Activated CD8-positive, alpha-beta memory T cell treated with anti-CD3 and anti-CD28 coated beads for 1 hour (primary cell): ENCODE measurements at places on chromosomes 5 and 9.

- no peak for DNase-seq
Observed at GRCh38 chr5:174799121-174799520, 74.7 kb downstream of the MSX2 start.

DNA sequence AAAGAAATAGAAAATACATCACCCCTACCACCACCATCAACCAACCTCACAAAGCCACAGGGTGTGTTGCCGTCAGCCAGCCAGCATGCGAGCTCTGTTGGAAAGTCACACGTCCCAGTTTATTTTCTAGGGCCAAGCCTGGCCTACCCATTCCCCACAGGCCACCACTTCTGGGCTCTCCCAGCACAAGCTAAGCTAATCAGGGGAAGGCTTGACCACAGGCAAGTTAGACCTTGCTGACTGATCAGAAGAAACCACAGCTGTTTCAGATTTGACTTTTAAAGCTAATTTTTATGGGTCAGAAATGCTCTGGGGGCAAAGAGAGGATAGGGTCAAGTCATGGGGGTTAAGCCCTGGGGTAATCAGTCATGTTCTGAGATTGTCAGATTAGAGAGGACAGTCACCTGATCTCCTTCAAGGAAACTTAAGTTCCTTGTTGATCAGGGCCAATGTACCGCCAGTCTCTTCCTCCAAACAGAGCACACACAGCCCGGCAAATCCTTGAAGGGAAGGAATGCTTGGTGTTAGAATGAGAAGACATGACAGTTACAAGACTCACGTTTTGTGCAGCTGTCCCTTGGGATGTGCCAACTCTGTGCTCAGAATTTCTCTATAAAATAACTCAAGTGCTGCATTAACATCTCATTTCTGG, 7.6 kb downstream of the SHB start:
- DNase-seq, result no peak

- no peak for DNase-seq
Observed at GRCh38 chr9:134630861-134631260, 10.7 kb upstream of the COL5A1 start.

DNA sequence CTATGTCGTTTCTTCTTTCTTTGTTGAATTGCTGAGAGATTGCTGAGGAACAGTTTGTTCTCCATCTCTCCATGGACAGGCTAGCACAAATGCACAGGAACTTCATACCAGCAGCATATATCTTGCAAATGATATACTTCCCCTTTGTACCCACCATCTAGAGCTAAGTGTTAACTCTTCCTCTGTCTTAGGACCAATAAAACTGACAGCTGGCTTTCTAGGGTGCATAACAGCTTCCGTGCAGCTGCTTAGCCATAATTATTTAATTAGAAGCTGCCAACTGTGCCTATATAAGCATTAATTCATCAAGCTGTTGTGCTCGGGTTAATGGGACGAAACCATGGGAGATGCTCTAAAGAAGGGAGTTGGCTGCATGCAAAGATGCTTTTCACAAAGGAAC, 38.7 kb downstream of the KCTD16 start:
- DNase-seq, result no peak

GRCh38 chr9:20023961-20024571, 235.2 kb upstream of the SLC24A2 start:
- DNase-seq, result no peak

DNA sequence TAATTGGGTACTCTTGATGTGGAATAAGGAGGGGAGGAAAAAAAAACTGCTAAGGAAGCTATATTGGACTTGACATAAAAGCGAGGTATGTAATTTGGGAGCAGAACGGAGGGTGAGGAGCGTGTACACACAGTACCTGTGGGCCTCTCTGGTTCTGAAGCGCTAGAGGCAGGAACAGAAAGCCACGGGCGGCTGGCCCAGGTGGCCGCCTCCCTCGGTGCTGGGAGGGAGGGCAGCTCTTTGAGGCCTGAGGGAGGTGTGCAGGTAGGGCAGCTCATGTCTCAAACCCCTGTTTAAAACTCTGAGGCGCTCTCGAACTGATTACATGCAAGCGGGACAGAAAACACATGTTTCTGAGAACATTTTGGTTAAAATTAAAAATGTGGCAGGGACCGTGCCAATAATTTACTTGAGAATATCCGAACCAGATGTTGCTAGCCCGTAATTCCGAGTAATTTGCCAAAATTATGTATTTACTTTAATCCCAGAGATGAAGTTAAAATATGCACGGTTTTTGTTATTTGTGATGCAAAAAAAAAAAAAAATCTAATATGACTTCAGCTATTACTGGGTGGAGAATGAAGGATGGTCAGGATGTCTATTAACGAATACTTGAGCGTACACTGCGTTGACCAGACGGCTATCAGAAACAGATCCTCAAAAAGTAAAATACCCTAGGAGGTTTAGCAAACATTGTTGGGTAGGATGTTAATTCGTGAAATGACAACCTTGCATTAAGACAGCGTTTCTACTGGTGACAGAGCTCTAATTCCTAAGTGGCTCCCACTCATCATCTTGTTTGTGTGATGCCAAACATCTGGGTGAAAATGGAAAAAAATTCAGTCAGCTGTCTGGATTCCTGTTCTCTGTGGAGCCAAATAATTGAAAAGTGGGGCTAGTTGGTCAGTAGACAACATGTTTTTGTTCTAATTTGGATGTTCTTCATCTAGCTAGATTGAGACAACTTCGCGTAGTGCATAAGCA, 24.4 kb upstream of the STC2 start:
- no peak for DNase-seq

- DNase-seq, result no peak
Observed at GRCh38 chr5:80825786-80826460, 134.2 kb upstream of the RASGRF2 start.

DNA sequence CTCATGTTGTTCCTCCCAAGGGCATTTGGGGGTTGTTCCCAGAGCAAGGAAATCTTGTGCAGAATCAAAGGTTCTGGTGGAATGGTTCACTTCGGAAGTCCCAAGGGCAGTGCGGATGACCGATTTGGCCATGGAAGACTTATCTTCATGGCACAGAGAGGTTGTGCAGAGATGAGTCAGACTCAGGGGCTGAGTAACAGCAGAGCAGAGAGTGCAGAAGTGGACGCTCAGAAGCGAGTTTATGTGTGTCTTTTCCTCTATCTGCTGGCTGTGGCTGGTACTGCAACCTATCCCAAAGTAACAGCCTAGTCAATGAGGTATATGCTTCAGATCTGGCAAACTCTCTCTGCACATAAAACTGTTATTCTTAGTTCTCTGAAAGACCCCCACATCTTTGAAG, 118.1 kb downstream of the DPYSL3 start:
- no peak for DNase-seq

- DNase-seq, result no peak
Observed at GRCh38 chr5:155564541-155564940, 551.0 kb downstream of the KIF4B start.

- DNase-seq, result no peak
Observed at GRCh38 chr5:61420016-61420415, 88.0 kb downstream of the ZSWIM6 start.

DNA sequence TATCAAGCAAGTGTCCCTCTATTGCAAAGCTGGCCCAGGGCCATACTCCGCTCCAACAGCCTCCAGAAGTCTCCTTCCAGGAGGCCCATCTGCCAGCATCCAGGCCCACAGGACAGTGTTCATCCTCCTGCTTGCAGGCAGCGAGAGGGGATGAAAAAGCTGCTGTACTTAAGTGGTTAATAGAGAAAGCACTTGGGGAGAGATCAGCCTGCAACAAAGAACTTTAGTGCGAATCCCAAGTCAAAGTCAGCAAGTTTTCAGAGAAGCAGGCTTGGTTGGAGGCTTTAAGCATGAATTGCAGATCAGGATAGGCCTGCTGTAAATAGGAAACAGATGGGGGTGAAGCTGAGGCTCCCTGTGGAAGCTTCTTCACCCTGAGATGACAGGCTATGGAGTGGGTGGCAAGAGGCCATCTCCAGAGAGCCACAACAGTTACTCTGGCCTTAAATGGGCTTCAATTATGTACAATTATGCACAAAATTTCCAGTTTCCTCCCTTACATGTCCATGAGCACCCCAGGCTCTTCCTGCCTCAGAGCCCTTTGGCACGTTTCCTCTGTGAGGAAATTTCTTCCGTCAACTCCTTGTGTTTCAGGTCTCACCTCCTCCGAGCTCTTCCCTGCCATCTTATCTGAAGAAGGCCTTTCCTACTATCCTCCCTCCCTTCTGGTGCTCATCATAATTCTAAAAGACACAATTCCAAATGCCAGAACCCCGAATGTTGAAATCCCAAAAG, 98.0 kb upstream of the NR3C1 start:
- no peak for DNase-seq

DNA sequence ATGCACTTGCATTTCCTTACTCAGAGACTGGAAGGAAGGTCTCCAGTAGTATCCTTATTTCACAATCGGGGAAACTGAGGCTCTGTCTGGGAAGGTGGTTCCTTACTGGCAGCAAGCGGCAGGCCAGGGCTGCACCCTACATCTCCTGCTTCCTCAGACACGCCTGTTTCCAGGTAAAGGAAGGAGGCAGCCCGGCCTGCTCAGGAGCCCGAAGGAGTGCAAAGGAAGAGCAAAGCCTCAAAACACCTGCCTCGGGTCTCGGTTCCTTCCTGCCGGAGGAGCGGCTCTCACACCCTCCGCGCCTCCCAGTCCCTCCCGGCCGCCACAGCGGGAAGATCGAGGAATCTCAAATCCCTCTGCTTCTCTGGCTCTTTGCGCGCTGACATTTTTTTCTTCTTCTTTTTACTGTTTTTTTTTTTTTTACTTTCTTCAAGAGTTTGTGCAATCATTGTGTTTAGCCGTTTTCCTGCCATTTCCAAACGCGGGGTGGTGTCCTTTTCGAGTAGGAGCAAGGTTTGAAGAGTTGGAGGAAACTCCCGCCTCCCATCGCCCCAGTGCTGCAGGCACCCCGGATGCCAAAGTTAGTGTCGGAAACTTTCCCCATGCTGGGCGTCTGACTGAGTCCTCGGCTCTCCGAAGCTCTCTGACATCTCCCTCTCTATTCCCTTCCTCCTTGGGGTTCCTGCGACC, 1.0 kb downstream of the GGTA1 start:
- no peak for DNase-seq

DNA sequence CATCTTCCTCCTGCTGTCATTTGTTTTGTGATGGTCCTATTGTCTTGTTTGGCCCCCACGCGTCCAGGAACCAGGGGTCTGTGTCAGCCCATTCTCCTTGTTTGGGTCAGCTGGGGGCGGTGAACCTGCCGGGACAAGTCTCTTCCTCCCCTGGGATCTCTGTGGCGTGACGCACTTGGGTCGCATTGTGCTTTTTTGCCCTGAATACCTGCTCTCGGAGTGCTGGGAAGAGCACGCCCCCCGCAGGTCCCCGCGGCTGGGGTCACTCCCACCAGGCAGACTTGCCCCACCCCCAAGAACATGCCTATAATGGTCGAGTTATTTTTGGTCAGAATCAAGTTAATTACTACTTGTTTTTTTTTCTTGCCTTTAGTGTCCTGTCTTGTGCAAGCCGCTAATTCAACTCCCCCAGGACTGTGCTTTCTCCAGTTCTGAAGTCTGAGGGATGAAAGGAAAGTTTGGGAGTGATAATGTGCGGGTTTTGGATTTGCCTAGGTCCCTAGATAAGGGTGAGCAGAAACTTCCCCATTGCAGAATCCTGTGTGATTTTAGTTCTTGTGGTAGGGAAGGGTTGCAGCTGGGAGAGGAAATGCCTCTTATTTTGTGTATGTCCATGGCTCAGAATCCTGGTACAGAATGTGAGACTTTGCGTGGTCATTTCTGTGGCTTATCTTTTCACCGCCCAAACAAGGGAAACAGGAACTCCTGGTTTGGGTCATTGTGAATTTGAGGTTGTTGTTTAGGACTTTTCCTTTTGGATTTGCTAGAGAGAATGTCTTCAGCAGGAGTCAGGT, 789 bp downstream of the ACER2 start:
- no peak for DNase-seq

DNA sequence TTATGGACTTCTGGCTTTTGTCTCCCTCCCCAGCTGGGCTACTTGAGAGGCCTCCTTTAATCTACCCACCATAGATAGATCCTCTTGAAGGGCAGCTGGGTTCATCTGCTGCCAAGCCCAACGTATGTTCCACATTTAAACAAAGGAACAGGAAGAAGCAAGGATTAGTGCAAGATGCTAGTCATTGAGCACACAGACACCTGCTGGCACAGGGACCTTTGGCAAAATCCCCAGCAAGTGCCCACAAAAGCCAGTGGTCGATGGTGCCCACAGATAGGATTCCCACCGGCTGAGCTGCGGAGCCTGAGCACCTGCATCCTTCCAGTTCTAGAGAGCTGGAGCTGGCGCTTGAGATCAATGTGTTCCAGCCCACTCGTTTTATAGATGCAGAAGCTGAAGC, 57.7 kb upstream of the SHB start:
- no peak for DNase-seq

DNA sequence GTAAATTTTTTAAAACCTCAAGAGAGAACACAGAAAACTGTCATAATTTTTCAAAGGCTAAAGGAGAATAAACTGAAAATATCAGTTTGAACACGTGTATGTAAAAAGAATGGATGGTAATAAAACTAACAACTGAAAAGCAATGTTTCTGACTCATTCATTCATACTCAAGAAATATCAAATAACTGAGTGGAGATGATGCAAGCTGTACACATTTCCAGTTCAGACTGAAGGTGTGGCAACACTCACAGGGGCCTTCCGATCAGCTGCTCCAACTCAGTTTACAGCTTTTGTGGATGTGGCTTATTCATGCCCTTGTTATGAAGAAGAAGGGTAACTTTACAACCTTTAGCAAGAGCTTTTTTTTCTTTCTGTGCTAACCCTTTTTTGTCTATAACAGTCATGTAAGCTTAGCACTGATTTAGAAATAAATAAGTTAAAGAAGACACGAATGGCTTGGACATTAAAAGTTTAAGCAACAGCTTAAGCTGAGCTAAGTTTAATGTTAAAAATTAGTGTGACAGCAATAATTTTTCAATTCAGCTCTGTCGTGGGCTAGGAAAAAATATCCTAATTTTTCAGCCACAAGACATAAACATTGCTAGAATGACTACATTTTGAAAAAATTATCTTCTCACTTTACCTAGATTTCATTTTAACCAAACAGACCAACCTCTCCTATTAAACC, 453.5 kb downstream of the RAB3C start:
- no peak for DNase-seq

- peak; percentile 19 for DNase-seq
Observed at GRCh38 chr5:80255431-80255810, 427 bp downstream of the SERINC5 start.

GRCh38 chr5:158235159-158235547, 376.2 kb upstream of the CLINT1 start:
- DNase-seq, result no peak

GRCh38 chr5:18712936-18713485, 1078.8 kb downstream of the TAF11L14 start:
- DNase-seq, result no peak

- DNase-seq, result no peak
Observed at GRCh38 chr5:18744441-18744840, 1110.2 kb downstream of the TAF11L14 start.
